ENCODE measurements at places on chromosomes 12 and 14.

GRCh38 chr12:10293570-10294227 is 14.0 kb upstream of the KLRD1 start:
- DNase-seq = no peak
- no peaks in the 10 kb centered on the region for H3K27me3 ChIP-seq
- H3K4me3 ChIP-seq = no peak overlapping the region
- H3K4me1 ChIP-seq = no peaks in the 10 kb centered on the region
- H3K36me3 ChIP-seq = no peaks in the 10 kb centered on the region

DNA sequence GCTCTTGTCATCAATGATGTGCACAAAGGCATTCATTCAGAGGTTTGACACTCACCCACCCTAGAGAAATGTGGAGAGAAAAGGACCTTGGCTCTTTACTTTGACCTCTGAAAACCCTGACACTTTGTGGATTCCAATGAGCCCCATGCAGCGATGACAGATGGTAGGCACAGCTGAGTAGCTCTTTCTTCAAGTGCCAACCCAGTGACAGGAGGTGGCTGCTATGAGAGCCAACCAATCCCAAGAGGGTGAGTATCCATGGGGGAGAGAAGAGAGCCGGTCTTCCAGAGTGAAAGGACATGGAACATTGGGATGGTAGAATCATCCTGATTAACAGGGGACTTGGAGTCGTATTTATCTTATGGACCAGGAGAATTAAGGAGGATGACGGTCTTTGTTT is 17.8 kb downstream of the SLC8A3 start:
- peaks cover 5% of the 10 kb centered on the region for H3K27me3 ChIP-seq
- no peak overlapping the region for H3K27ac ChIP-seq
- H3K36me3 ChIP-seq = no peaks in the 10 kb centered on the region
- no peak for DNase-seq
- H3K4me3 ChIP-seq = no peak overlapping the region

GRCh38 chr14:69658664-69659261 is 47.4 kb downstream of the SUSD6 start:
- H3K27me3 ChIP-seq = no peaks in the 10 kb centered on the region
- H3K4me3 ChIP-seq = no peak overlapping the region
- peak overlapping the region; percentile 62 for H3K27ac ChIP-seq

- peaks cover 16% of the 10 kb centered on the region for H3K4me1 ChIP-seq
- no peak for DNase-seq
- no peak overlapping the region for H3K4me3 ChIP-seq
- no peaks in the 10 kb centered on the region for H3K27me3 ChIP-seq
- no peaks in the 10 kb centered on the region for H3K36me3 ChIP-seq
Measured at GRCh38 chr14:68740788-68741476, 51.9 kb downstream of the ZFP36L1 start.

DNA sequence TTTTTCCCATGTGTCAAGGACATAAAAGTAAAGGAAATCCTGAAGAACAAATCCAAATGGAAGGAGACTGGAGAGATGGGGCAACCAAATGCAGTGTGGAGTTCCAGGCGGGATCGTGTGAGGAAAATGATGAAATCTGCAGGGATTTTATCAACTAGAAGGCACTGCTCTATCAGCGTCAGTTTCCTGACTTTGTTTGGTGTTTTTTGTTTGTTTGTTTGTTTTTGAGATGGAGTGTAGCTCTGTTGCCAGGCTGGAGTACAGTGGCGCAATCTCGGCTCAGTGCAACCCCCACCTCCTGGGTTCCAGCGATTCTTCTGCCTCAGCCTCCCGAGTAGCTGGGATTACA is 43.3 kb upstream of the GPR132 start:
- H3K36me3 ChIP-seq = no peaks in the 10 kb centered on the region
- H3K27me3 ChIP-seq = no peaks in the 10 kb centered on the region
- H3K27ac ChIP-seq = no peak overlapping the region
- no peak for DNase-seq
- H3K4me3 ChIP-seq = no peak overlapping the region

- no peaks in the 10 kb centered on the region for H3K27me3 ChIP-seq
- H3K36me3 ChIP-seq = peaks cover 82% of the 10 kb centered on the region
Measured at GRCh38 chr12:111446631-111447570, 41.2 kb downstream of the SH2B3 start.

GRCh38 chr14:23588884-23589598 is 10.5 kb upstream of the JPH4 start:
- H3K4me3 ChIP-seq = no peak overlapping the region
- H3K4me1 ChIP-seq = peaks cover 7% of the 10 kb centered on the region
- DNase-seq = peak; percentile 85
- no peak overlapping the region for H3K27ac ChIP-seq
- no peaks in the 10 kb centered on the region for H3K36me3 ChIP-seq
- peaks cover 4% of the 10 kb centered on the region for H3K27me3 ChIP-seq

DNA sequence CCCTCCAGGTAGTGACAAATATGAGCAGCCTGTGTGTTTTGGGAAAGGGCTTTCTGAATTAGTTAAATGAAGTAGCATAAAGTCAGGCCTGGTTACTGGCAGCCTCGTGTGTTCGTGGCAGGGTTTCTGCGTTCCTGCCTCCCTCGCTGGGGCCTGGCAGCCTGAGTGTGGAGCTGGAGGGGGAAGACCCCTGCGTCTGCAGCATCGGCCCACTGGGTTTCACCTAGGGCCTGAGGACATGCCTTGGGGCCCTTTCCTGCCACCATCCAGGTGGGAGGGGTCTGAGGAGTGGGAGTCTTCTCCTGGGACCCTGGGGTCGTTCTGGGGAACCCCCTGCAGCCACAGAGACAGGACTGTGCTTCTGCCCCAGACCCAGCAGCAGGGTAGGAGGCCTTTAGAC is 20.4 kb upstream of the AMN start:
- peaks cover 91% of the 10 kb centered on the region for H3K36me3 ChIP-seq
- no peaks in the 10 kb centered on the region for H3K27me3 ChIP-seq
- no peak overlapping the region for H3K27ac ChIP-seq
- no peak overlapping the region for H3K4me3 ChIP-seq
- no peak for DNase-seq

DNA sequence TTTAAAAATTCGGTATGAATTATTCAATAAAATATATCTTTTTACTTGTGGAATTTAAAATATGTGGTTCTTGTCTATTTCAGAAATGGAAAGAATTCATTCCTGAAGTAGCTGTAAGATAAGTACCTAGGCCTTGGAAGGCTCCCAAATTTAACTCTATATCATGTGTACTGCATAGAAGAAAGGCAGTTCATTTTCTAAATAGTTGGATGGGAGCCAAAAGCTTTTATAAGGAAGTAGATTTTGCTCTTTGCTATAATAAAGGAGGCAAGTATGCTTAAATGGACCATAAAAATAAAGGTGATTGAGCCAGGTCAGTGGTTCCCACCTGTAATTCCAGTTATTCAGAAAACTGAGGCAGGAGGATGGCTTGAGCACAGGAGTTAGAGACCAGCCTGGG is 187.5 kb downstream of the ATXN7L3B start:
- no peaks in the 10 kb centered on the region for H3K36me3 ChIP-seq
- no peak overlapping the region for H3K27ac ChIP-seq
- H3K4me1 ChIP-seq = no peaks in the 10 kb centered on the region
- H3K4me3 ChIP-seq = no peak overlapping the region
- no peak for DNase-seq

- H3K4me3 ChIP-seq = no peak overlapping the region
- no peak for DNase-seq
- peak overlapping the region; percentile 24 for H3K27ac ChIP-seq
- no peaks in the 10 kb centered on the region for H3K36me3 ChIP-seq
- no peaks in the 10 kb centered on the region for H3K27me3 ChIP-seq
Measured at GRCh38 chr14:91249841-91250616, 5.5 kb upstream of the GPR68 start.

GRCh38 chr12:127280393-127281275 is 986.3 kb upstream of the TMEM132C start:
- no peaks in the 10 kb centered on the region for H3K4me1 ChIP-seq
- no peak overlapping the region for H3K4me3 ChIP-seq
- H3K27me3 ChIP-seq = peaks cover 20% of the 10 kb centered on the region
- H3K36me3 ChIP-seq = no peaks in the 10 kb centered on the region

DNA sequence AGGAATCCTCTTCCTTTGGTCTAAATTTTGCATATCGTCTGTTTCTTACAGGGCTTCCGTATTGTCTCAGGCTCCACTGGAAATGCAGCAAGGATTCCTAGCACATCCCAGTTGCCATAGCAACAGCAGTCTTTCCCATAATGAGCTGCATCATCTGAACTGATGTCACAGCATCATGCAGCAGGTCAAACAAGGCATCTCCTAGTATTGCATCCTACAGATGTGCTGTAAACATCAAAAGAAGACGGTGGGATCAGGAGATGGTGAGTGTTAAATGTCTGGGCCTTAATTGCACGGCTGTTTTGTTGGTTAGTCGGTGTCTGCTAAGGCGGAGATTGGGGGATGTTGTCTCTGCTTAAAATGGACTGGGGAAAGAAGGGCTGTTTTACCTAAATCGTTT is at the start of gene AKAP6:
AKAP6 (plus strand) TSS at position 153 of the 400 bp plus-strand sequence. CDS start 104,196 bp downstream, outside the sequence.
- H3K4me3 ChIP-seq = no peak within 1 kb of the TSS
- H3K27me3 ChIP-seq = no peaks in the 10 kb centered on the region

GRCh38 chr14:24281636-24282035 is 10.2 kb upstream of the RABGGTA start:
- no peak overlapping the region for H3K4me3 ChIP-seq
- no peak for DNase-seq
- H3K4me1 ChIP-seq = peaks cover 6% of the 10 kb centered on the region
- H3K27me3 ChIP-seq = no peaks in the 10 kb centered on the region
- peak overlapping the region; percentile 72 for H3K27ac ChIP-seq
- no peaks in the 10 kb centered on the region for H3K36me3 ChIP-seq

DNA sequence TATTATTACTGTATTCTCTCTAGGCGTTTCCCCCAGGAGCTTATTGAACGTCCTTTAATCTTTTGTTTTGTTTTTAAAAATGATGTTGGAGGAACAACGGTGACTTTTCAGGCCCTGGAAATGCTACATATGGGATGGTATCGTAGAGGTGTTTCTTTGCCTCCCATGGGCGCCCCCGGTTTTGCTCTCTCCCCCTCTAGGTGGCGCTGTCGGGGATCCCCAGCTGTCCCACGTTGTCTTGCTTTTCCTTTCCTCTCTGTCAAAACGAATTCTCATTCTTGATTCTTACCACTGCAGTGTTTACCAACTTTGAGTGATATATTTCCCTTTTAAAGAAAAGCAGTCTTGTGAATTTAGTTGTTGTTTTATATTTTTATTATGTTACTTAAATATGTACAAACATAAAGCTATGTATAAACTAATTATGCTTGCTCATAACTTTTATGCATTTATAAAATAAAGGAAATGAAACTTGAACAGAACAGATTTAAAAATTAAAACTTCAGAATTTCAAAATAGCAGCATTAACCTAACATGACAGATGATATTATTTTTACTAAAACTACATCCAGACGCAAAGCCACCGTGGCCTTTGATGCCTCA is 171.9 kb downstream of the RGS6 start:
- no peak for DNase-seq
- H3K4me3 ChIP-seq = no peak overlapping the region
- H3K36me3 ChIP-seq = no peaks in the 10 kb centered on the region

DNA sequence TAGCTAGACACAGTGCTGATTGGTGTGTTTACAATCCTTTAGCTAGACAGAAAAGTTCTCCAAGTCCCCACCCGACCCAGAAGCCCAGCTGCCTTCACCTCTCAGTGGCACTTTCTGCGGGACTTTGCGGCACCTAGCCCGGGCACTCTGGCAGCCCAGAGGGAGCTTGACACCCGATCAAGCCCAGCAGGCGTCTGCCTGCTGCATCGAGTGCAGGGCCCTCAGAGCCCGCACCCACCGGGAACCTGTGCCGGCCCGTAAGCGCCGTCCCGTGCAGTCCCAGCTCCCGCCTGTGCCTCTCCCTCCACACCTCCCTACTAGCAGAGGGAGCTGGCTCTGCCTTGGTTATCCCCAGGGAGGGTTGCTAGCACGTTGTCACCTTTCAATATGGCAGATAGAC is 631.0 kb upstream of the STXBP6 start:
- H3K4me1 ChIP-seq = no peaks in the 10 kb centered on the region
- H3K27ac ChIP-seq = no peak overlapping the region
- no peaks in the 10 kb centered on the region for H3K27me3 ChIP-seq
- no peak for DNase-seq

DNA sequence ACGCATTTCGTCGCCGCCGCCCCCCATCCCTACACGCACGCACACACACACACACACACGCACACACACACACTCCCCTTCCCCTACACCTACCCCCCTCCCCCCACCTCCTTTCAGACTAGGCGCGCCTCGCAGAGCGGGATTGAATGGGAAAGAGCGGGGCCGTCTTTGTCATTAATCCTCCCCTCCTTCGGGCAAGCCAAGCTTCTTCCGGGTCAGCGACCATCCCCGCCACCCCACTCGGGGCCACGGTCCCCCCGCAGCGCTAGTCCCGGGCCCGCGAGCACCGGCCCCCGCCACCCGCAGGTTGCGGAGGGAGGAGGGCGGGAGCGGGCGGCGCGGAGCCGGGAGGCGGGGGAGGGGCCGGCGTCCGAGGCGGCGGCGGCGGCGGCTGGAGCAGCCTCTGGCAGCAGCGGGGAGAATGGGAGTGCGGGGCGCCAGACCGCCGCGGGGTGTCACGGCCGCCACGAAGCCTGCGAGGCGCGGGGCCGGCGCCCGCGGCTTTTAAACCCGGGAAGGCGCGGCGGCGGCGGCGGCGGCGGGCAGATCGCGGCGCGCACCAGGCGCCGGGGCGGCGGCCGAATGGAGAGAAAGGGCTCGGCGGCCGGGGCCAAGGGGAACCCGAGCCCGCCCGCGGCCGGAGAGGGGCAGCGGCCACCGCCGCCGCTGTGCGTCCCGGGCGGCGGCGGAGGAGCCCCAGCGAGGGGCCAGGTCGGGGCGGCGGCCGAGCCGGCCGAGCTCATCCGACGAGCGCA is at the start of gene TTC9:
TTC9 (plus strand) TSS at position 369 of the 755 bp plus-strand sequence; CDS start at position 583, 214 bp downstream.
- no peaks in the 10 kb centered on the region for H3K4me1 ChIP-seq
- H3K27ac ChIP-seq = no peak within 1 kb of the TSS
- DNase-seq = peak; percentile 29
- H3K4me3 ChIP-seq = peak within 1 kb of the TSS; percentile 50

GRCh38 chr14:60277605-60278190 is 28.7 kb downstream of the PPM1A start:
- H3K4me3 ChIP-seq = no peak overlapping the region
- no peak overlapping the region for H3K27ac ChIP-seq
- no peaks in the 10 kb centered on the region for H3K27me3 ChIP-seq
- H3K4me1 ChIP-seq = peaks cover 62% of the 10 kb centered on the region
- no peak for DNase-seq

GRCh38 chr14:54105406-54105805 is 148.8 kb upstream of the BMP4 start:
- H3K36me3 ChIP-seq = no peaks in the 10 kb centered on the region
- no peak for DNase-seq
- H3K4me1 ChIP-seq = peaks cover 29% of the 10 kb centered on the region
- H3K4me3 ChIP-seq = no peak overlapping the region

- H3K4me3 ChIP-seq = no peak overlapping the region
- H3K27ac ChIP-seq = no peak overlapping the region
- H3K27me3 ChIP-seq = no peaks in the 10 kb centered on the region
- H3K36me3 ChIP-seq = peaks cover 19% of the 10 kb centered on the region
Measured at GRCh38 chr12:71900091-71900490, 38.6 kb upstream of the TPH2 start.

- no peak overlapping the region for H3K4me3 ChIP-seq
- no peaks in the 10 kb centered on the region for H3K27me3 ChIP-seq
- DNase-seq = no peak
- H3K27ac ChIP-seq = no peak overlapping the region
Measured at GRCh38 chr12:56900583-56900982, 33.6 kb downstream of the SDR9C7 start.

GRCh38 chr12:63144556-63144955 is 6.4 kb downstream of the AVPR1A start:
- no peaks in the 10 kb centered on the region for H3K4me1 ChIP-seq
- no peaks in the 10 kb centered on the region for H3K36me3 ChIP-seq
- H3K27ac ChIP-seq = no peak overlapping the region
- DNase-seq = no peak

Measured in heart right ventricle (tissue), 16 donors.